Breast epithelium (tissue), 4 donors: ENCODE measurements at places on chromosomes 3 and 15.

GRCh38 chr3:4340411-4341335 is 37.5 kb downstream of the SETMAR start:
- no peaks in the 10 kb centered on the region for H3K4me1 ChIP-seq
- H3K36me3 ChIP-seq, result no peaks in the 10 kb centered on the region
- no peak for DNase-seq
- no peaks in the 10 kb centered on the region for H3K27me3 ChIP-seq
- no peak overlapping the region for H3K4me3 ChIP-seq
- H3K27ac ChIP-seq, result peak overlapping the region; percentile 74

- H3K27ac ChIP-seq, result no peak overlapping the region
- no peaks in the 10 kb centered on the region for H3K36me3 ChIP-seq
- DNase-seq, result no peak
- no peaks in the 10 kb centered on the region for H3K4me1 ChIP-seq
- no peaks in the 10 kb centered on the region for H3K27me3 ChIP-seq
Measured at GRCh38 chr15:32041294-32041693, 11.0 kb downstream of the CHRNA7 start.

- no peak overlapping the region for H3K27ac ChIP-seq
- H3K4me3 ChIP-seq, result no peak overlapping the region
- no peak for DNase-seq
Measured at GRCh38 chr15:58049520-58050227, 15.8 kb downstream of the ALDH1A2 start.

GRCh38 chr3:171553086-171553485 is 92.9 kb upstream of the TNIK start:
- H3K4me3 ChIP-seq, result no peak overlapping the region
- no peaks in the 10 kb centered on the region for H3K36me3 ChIP-seq
- H3K4me1 ChIP-seq, result no peaks in the 10 kb centered on the region
- no peaks in the 10 kb centered on the region for H3K27me3 ChIP-seq

DNA sequence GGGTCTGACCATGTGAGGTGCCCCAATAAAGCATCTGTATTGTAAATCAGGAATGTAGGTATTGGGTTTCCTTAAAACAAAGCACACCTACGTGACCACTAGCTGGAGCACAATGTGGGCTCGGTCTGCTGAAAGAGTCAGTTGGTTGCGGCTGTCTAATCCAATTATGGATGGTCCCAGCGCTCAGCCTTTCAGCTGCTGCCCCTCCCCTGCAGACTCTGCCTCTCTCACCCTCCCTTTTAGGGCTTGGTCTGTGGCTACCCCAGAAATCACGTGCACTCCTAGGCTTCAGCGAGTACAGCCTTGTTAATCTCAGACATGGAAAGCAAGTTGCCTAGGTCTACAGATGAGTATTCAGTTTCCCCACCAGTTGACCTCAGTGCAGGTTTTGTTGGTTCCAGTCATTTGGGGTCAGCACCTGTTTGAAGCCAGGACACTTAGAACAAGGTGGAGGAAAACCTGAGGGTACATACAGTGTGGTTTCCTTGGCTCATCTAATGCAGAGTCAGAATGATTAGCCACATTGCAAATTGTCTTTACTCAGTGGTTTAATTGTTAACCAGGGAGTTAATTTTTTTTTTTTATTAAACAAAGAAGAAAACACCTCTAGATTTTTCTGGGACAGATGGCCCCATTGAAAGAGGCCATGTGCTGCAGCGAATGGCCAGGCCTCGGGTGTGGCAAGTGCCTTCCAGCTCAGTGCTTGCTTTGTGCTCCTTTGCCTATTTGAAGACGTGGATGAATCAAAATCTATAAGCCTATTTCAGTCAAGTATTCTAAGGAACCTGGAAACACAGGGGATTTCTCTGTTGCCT is 137.7 kb downstream of the IGF1R start:
- H3K4me3 ChIP-seq, result no peak overlapping the region
- H3K36me3 ChIP-seq, result no peaks in the 10 kb centered on the region
- H3K27me3 ChIP-seq, result no peaks in the 10 kb centered on the region
- no peak for DNase-seq

- H3K27ac ChIP-seq, result no peak overlapping the region
- no peaks in the 10 kb centered on the region for H3K4me1 ChIP-seq
- no peaks in the 10 kb centered on the region for H3K36me3 ChIP-seq
- H3K4me3 ChIP-seq, result no peak overlapping the region
Measured at GRCh38 chr3:72441284-72441994, 406.8 kb downstream of the SHQ1 start.

DNA sequence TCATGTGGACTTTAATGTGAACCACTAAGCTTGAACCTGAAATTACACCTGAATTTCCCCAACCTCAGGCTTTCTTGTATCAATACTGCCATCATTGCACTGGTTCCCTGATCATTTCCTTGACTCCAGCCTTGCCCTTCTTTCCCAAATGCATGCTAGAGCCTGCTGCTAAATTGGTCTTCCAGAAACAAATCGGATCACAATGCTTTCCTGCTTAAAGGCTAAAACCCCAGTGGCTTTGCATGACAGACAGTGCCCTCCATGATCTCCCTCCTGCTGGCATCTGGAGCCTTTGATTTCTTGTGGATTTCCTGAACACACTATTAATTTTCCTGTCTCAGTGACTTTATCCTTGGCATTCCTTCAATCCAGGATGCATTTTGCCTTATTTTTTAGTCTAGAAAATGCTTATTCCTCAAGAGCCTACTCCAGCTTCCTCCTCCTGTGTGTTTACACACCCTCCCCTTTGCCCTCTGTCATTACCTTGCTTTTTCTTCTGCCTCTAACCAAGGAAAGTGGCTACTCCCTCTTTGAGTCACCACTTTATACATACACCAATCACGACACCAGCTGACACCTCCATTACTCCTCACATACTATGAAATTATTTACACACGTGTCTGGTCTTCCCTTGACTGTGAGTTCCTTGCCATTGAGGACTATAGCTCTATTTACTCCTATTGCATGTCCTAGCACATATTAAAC is 214.6 kb downstream of the KCNAB1 start:
- H3K36me3 ChIP-seq, result no peaks in the 10 kb centered on the region
- H3K4me3 ChIP-seq, result no peak overlapping the region
- DNase-seq, result no peak
- no peaks in the 10 kb centered on the region for H3K27me3 ChIP-seq
- H3K27ac ChIP-seq, result no peak overlapping the region

DNA sequence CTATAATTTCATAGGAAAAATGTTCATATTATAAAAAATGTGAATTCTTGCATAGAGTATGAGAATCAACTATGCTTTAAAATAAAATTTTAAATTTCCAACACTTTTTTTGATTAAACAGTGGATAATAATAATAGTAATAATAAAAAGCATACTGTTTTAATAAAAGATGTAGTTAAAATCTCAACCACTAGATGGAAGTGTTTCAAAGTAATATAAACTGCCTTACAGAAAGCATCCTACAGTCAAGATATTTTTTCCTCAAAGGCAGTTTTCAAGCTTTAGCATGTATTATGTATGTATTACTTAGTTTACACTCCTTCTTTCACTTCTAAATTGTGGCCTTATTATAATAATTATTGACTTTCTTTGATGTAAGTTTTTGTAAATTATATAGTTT is 217.5 kb downstream of the CHL1 start:
- H3K4me3 ChIP-seq, result no peak overlapping the region
- no peaks in the 10 kb centered on the region for H3K27me3 ChIP-seq
- no peaks in the 10 kb centered on the region for H3K36me3 ChIP-seq
- H3K4me1 ChIP-seq, result no peaks in the 10 kb centered on the region
- no peak overlapping the region for H3K27ac ChIP-seq
- no peak for DNase-seq

GRCh38 chr3:140186421-140186920 is 251.5 kb downstream of the CLSTN2 start:
- no peak for DNase-seq
- no peak overlapping the region for H3K4me3 ChIP-seq
- no peaks in the 10 kb centered on the region for H3K4me1 ChIP-seq
- no peaks in the 10 kb centered on the region for H3K27me3 ChIP-seq
- H3K27ac ChIP-seq, result no peak overlapping the region
- no peaks in the 10 kb centered on the region for H3K36me3 ChIP-seq

GRCh38 chr15:59814409-59814808 is 125.3 kb upstream of the BNIP2 start:
- H3K36me3 ChIP-seq, result no peaks in the 10 kb centered on the region
- H3K27me3 ChIP-seq, result no peaks in the 10 kb centered on the region
- no peaks in the 10 kb centered on the region for H3K4me1 ChIP-seq
- no peak for DNase-seq
- H3K4me3 ChIP-seq, result no peak overlapping the region

- no peak for DNase-seq
- no peaks in the 10 kb centered on the region for H3K36me3 ChIP-seq
- H3K4me3 ChIP-seq, result no peak overlapping the region
- H3K4me1 ChIP-seq, result peaks cover 2% of the 10 kb centered on the region
- H3K27ac ChIP-seq, result no peak overlapping the region
Measured at GRCh38 chr15:64090527-64090926, 3.1 kb downstream of the CIAO2A start.

DNA sequence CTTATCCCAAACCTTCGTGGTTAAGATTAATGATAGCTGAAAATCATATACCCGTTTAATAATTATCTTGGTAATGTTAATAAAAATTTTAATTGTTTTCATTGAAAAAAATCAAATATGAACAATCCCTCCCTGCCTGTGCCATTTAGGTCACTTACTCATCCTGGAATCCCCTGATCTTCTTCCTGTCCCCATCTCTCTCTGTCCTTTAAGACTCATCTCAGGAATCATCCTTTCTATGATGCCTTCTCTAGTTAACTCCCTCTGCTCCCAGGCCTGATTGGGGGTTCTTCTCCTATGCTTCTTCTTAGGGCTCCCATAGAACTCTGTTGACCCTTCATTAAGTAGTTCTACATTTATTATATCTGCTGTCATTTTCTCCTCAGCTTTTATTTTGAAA is 91.6 kb downstream of the MBNL1 start:
- H3K27me3 ChIP-seq, result no peaks in the 10 kb centered on the region
- H3K4me1 ChIP-seq, result no peaks in the 10 kb centered on the region
- no peak overlapping the region for H3K4me3 ChIP-seq
- no peak for DNase-seq

DNA sequence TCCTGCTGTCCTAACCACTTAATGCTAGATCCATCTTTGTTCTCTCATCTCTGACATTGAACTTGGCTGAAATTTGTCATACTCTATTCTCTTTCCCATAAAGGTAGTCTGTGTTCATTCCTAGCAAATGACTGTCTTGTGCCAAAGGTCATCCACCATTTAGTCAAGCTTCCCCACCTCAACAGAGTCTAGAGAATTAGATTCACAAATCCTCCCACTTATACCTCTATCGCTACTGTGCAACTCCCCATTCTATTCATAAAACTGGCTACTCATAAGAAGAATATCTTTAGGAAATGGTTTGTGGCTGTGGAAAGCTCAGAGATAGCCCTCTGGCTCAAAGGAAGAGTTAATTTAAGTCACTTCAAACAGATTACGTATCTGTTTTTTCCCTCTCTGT is 59.7 kb upstream of the MBNL1 start:
- DNase-seq, result no peak
- no peak overlapping the region for H3K4me3 ChIP-seq
- no peak overlapping the region for H3K27ac ChIP-seq

GRCh38 chr3:31514570-31514969 is 18.2 kb upstream of the STT3B start:
- H3K4me3 ChIP-seq, result no peak overlapping the region
- H3K27ac ChIP-seq, result no peak overlapping the region
- H3K4me1 ChIP-seq, result no peaks in the 10 kb centered on the region
- H3K36me3 ChIP-seq, result no peaks in the 10 kb centered on the region
- no peaks in the 10 kb centered on the region for H3K27me3 ChIP-seq
